ENCODE measurements at places on chromosomes 4 and X. TPM values are rescaled to one million over a fixed set of nuclear protein-coding genes. Genes with fewer than 3 reads are reported as not detected.

NAAA gene
- total RNA-seq: 38.7 TPM

DCAF4L1 gene
- total RNA-seq: 0.15 TPM

PF4V1 gene
- not detected for total RNA-seq

GAGE1 gene
- total RNA-seq: not detected

PDZD4 gene
- total RNA-seq: 0.88 TPM

PITX2 gene
- 0.13 TPM for total RNA-seq

NAP1L3 gene
- total RNA-seq: 1.0 TPM

AFM gene
- total RNA-seq: not detected

TNIP3 gene
- 1.6 TPM for total RNA-seq

CFI gene
- total RNA-seq: not detected

RHOH gene
- total RNA-seq: 125 TPM

MAGEB10 gene
- total RNA-seq: not detected

SPANXC gene
- total RNA-seq: not detected

ANAPC10 gene
- 28.4 TPM for total RNA-seq

SLC10A4 gene
- not detected for total RNA-seq

Measured in activated CD4-positive, alpha-beta memory T cell treated with anti-CD3 and anti-CD28 coated beads, Interleukin-2, amount 10 ng/mL, durations not matched to agents 7 days and 5 days (primary cell).